ENCODE measurements at places on chromosomes 3 and 15.

DNA sequence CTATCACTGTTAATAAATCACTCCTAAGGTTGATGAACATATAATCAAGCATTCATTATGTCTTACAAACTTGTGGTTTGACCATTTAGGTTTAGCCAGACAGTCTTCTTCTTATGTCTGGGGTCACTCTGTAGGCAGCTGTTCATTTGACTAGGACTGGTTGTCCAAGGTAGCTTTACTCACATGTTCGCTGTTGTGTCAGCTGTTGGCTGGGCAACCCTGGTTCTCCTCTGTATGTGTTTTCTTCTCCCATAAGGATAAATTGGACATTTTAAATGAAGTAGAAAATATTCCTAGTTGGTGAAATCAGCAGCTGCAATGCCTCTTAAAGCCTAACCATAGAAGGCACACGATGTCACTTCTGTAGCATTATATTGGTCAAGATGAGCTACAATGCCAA, 635.1 kb downstream of the EPHA3 start:
- no peak for DNase-seq

DNA sequence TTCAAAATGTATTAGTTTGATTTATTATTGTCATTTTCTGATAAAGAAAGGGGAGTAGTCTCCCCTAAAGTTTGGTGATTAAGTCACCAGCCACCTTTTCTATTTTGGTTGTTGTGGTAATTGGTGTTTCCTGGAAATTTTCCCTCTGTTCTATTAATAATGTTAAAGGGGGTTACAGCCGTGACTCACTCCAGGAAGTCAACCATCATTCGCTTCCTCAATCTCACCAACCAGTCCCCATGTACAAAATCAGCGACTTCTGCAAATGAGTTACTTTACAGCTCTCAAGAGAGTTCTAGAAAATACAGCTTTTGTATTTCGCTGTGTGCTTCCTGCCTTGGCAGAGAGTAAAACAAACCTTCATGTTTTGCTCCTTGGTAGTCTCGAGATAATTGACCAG, 285.1 kb downstream of the LPP start:
- DNase-seq = no peak

- DNase-seq = no peak
Measured at GRCh38 chr3:15342945-15343344, 10.6 kb upstream of the SH3BP5 start.

DNA sequence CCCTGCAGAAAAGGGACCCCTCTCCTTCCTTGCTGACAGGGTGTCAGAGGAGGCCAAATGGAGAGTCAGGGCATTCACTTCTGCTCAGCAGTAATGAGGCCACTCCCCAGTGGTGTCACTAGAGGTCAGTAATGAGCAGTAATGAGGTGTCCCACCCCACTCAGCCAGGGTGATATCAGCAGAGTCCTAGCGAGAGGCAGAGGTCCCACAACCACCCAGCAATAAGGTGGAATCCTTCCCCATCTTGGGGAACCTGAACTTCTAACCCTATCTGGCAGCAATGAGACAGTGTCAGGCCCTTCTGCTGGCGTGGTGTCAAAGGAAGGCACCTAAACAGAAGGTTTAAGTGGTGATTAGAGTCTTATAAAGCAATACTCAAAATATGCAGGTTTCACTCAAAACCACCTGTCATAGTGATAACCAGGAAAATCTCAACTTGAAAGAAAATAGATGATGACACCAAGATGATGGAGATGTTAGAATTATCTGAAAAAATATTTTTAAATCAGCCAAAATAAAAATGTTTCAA, 12.9 kb downstream of the OCA2 start:
- DNase-seq = no peak

DNA sequence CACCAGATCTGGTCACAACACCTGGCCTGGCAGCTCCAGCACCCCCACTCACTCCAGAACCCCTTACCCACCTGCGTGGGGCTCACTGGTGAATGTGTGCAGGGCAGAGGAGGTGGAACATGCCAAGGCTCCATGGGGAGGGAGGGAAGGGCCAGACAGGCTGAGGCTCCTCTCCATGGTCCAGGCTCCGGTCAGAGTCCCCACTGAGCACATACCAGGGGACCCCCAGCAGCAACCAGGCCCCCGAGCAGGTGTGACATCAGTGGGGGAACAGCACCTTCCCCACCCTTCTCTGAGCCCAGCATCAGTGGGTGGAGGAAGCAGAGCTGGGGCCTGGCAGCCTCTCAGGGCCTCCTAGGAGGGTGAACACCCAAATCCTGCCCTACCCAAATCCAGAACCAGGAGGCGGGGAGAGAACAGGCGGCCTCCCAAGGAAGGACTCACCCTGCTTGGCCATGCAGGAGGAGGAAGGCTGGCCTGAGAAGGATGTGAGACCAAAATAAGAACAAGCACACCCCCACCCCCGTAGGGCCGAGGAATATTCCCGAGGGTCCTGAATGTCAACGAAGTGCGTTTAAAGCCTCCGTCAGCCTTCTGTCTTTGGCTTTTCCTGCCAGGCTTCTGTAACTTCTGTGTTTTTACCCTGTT, 1.1 kb upstream of the GP9 start:
- DNase-seq = no peak

DNA sequence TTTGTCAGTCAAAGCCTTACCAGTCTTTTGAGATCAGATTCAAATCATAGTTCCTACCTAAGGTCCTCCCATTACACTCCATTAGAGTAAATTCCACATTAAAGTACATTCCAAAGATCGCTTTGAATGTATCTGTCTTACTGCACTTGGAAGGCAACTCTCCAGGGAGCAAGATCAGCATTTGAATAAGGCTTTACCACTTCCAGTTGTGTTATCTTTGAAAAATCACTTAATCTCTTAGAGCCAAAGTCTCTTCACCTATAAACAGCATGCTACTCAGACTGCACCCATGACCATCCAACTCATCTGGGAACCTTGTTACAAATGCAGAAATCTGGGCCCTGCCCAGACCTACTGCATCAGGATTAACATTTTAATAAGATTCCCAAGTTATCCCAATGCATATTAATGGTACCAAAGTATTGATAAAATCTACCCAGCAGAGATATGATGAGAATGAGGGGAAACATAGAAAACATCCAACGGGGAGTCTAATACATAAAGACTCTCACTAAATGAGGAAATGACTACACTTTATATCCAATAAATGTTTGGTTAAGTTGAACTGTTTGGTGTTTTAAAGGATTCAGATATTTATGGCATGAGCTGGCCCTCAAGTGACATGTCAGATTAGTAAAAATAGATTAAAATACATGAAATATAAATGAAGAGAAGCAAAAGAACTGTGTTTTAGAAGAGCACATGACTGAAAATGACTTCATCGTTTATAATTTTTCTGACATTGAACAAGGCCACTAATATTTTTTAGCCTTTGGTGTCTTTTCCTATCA, 75.9 kb downstream of the TNIK start:
- DNase-seq = no peak

DNA sequence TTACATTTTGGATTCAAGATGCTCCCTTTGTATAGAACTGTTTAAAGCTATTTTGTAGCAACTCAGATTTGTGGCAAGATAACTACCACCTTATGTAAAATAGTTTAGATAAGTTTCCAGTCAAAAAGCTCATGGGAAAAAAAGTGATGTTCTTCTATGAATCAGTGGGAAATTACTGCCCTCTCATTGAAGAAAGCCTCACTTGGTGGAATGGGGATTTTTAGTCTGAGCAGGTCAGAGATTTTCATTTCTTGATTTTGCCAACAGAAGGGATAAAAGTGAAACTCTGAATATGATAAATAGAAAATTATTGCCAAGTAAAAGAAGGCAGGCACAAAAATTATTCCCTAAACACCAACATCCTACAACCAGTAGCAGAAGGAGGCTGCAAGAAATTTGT, 25.8 kb upstream of the CSTA start:
- no peak for DNase-seq

DNA sequence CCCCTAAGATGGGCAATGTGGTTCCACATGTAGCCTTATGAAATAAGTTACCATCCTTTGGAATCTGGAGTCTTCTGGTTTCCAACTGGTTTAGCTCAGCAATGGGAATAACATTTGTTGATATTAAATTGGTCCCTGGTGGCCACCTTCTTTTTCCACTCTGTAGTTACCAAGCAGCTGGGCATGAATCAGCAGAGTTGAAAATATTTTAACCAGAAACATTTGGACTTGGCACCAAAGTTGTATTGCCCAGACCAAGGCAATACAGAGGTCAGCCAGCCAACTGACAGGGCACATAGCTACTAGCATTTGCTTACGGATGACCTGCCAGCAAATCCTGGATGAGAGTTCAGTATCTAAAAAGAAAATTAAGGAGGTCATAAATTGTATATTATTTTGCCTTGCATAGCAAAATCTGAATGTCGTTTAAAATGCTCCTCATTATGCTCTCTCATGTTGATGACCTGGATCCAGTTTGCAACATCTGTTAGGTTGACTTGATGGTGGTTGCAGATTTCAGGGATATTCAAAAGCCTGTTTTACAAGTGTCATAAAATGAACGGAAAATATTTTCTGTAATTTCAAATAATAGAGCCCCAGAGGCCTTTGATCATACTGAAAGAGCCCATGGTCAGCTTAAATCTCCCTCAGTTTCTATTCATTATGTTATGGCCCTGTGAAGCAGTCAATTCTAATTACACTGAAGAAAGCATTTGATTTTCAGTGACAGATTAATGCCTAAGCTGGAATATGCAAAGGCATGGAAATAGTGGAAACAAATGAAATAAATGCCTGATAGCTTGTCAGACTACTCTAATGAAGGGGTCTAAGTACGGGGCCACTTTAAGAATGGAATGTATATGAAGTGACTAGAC, 54.6 kb downstream of the PPM1L start:
- no peak for DNase-seq

DNA sequence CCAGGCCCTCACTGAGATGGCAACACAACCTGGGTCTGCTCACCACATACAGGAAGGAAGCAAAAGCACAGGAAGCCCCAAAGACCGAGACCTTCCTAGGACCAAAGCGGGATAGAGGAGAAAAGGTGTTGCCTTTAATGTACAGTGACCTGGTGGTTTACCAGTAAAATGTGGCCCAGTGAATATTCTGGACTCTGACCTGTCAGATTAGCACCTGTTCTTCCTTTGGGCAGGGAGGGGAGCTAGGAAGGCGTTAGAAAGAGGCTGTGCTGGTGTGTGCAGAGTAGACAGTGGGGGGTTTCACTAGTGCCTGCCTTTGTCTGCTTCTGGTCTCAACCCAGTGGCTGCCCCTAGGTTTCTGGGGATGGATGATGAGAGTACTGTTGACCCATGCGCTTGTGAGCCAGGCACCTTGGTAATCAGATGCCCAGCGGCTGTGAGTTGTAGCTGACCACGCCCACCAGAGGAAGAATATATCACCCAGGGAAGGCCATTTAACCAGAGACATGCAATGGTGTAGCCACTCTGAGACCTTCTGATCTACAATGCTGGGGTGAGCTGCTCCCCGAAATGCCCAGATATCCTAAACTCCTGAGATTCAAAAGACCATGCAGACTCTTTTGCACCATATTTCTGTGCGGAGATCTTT, 90.1 kb upstream of the NEO1 start:
- no peak for DNase-seq

DNA sequence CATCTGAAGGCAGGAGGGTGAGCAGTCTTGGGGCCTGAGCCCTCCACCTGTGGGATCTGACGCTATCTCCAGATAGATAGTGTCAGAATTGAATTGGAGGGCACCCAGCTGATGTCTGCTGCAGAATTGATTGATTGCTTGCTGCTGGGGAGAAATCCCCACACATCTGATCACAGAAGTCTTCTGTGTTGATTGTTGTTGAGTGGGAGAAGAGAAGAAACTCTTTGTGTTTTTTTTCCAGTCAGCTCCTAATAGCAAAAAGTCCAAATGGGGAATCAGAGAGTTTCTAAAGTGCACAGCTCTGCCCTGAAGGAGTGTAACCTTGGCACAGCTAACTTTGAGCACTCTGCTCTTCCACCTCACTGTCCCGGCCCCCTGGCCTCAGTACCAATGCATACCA, 66.1 kb downstream of the RAB11A start:
- DNase-seq = no peak

- no peak for DNase-seq
Measured at GRCh38 chr3:2656806-2657777, 453.1 kb downstream of the IL5RA start.

DNA sequence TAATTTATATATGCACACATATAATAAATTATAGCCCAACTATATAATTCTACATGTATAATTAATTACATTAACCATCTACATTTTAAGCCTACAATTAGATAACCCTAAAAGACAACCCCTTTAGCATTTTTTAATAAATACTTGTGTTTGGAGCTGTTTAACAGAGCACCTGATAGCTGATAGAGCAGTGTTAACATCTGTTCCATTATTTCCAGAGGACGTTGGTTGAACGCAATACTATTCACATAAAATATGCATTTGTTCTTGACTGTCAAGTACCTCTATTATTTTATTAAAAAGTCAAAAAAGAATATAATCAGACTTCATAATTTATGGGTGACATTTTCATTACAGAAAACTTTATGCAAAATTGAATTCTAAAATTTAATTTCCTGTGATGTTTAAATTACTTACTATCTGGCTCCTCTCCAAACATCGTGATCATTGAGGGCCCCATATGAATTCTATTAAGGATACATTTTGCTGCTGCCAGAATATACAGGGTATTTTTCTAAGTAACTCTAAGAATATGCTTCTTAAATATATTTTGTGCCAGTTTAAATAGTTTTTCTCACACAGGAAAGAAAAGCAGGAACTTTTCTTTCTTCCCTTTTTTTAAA, 234.3 kb downstream of the SHOX2 start:
- no peak for DNase-seq

GRCh38 chr15:33182926-33183325, 11.6 kb downstream of the FMN1 start:
- no peak for DNase-seq

DNA sequence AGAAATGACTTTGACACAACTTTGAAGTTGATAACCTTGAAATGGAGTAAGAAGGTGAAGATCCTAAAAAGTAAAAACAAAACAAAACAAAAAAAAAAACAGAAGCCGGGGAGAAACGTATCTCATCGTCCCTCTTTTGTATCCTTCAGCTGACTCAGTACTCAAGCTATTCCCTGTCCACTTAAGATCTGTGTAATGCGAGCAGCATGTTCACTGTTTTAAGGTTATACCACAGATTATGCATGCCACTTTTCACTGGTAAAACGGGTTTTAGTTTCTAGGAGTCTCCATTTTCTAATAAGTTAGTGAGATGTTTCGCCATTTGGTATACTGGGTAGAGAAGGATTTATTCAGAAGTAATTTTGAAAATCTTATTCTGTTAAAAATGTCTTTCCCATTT, 324.3 kb downstream of the FEZF2 start:
- DNase-seq = no peak

DNA sequence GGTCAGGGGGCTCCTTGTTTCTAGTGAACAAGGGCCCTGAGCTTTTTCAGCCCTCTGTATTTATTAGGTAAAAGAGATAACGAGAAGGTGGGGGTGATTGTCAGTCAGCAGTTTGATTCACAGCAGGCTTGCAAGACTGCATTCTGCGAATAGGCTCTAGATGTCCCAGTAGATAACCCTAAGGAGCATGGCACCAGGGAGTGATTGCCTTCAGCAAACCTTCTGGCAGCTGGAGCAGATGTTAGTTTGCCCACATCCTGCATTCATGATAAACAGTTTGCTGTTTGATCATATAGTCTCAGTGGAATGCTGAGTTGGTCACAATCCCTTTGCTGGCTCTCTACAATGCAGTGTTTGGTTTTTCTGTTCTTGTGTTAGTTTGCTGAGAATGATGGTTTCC, 161.3 kb upstream of the GADL1 start:
- no peak for DNase-seq

- no peak for DNase-seq
Measured at GRCh38 chr3:71636482-71636881, 53.0 kb upstream of the FOXP1 start.
